ENCODE measurements at places on chromosomes 6 and 20.
A peak's percentile ranks its signal among the peaks of the same experiment; 100 is the strongest.

- no peak for DNase-seq
Measured at GRCh38 chr20:1255675-1256074, 10.4 kb upstream of the SNPH start.

GRCh38 chr6:119333707-119334295 lies 15.8 kb downstream of the MAN1A1 start:
- peak; percentile 50 for DNase-seq

DNA sequence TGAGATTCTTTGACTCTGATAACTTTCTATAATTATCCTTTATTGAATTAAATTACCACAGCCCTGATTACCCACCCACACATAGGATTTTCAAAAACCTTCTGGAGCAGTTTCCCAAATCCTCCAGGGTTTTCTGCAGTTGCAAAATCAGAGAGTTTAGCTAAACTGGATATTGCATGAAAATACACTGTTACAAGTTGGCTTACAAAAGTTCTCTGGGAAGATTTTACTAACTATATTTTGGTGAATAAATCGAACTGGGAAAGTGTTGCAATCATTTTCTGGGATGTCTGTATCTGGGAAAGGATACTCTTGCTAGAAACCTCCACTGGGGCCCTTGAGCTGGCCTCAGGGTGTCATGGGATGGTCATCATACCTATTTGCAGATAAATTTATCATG lies 97.6 kb upstream of the STMND1 start:
- no peak for DNase-seq

- peak; percentile 77 for DNase-seq
Measured at GRCh38 chr20:31712112-31712553, 10.5 kb downstream of the BCL2L1 start.

DNA sequence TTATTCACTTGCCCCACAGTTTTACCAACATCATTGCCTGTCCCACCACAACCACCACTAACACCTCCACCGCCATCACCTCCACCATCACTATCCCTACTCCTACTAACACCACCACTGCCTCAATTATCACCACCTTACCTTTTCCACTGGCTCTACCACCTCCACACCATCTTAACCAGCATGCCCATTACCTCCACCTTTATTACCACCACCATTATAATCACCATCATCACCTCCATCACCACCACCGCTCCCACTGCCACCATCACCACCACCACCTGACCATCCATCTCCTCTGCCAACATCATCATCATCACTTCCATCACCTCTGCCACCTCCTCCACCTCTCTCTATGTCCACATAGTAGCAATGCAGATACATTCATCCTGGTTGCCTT lies 90.0 kb downstream of the SNAP25 start:
- no peak for DNase-seq

DNA sequence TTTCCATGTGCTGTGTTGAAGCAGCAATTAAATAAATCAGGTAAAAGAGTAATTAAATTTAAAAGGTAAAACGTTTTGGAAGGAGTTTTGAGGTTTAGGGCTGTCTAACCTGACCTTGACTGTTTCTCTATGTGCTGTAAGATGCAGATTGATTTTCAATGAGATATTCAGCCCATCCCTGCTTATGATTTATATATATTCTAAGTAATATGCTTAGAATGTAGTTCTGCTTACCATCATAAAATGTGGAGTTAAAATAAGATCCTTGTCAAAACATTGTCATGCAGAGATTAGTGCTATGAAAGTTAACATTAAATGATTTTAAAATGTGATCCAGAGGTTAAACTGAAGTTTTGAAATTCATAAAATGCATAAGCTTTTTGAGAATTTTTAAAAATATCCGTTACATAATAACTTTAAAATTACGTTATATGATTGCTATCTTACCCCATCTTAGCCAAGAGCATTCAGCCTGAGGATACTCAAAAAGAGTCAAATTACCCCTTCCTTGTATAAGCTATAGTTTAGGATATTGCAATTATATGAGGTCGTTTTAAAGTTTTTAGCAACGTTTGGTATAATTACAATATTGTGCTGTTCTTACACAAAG lies 122.5 kb downstream of the MTHFD1L start:
- DNase-seq = no peak

DNA sequence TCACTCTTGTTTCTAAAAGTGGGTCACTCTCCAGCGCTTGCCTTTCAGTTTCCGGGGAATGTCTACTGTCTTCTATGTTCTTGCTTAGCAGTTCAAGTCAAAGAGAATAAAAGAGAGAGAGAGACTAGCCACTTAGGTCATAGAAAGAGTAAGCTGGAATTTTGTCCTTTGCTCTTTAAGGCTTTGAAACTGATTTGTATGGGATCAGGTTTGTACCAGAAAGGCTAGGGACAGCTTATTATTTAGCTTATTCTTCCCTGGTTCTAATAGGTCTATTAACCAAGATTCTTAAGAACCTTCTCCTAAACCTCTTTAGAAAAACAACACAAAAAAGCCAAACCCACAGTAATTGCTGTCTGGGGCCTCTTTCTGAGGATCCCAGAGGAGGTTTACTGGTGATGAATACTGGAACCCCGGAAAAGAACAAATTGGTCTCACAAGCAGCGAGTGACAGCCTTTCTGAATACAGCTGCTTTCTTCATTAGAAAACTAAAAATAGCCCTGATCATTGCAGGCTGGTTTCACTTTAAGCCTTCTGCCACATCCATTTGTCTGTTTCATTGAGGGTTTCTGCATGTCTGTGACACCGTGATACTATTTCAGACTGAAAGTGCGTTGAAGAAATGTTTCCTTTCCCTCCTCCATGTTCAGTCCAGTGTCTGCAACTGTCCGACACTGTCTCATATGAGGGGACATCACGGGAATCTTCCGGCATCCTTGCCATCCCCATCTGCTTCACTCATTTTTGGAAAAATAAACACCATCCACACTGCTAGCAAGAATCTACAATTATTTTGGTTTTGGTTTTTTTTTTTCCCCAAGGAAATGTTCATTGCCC lies 75.1 kb upstream of the ATXN1 start:
- no peak for DNase-seq

- no peak for DNase-seq
Measured at GRCh38 chr6:129605095-129605494, 104.9 kb downstream of the ARHGAP18 start.

DNA sequence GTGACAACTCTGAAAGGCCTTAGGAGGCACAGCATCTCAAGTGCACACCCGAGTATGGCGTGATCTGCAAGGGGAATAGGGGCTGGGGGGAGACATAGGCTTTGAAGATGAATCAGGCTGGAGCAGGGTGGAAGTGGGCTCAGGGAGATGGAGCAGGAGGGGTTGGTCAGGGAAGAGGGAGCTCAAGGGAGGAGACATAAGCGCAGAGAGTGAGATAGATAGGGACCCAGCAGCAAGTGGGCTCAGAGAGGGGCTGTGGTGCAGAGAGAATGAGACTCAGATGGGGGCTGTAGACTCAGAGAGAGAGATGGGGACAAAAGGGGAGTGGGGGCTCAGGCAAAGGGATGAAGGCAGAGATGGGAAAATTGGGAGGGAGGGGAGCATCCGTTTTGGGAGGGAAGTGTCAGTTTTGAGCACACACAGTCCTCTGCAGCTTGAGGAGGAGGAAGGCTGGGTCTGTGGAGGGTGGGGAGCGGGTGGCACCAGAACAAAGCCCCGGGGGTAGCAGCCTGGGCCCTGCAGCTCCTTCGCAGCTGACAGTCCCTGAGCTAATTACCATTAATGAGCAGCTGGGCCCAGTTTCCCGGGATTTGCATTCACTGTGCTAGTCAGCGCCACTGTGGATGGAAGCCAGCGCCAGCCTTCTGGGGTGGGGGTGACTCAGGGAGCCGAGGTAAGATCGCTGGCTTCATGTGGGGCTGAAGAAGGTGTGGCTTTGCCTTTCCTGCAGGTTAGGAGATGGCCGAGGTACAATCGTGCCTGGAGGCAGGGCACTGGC lies 18.7 kb downstream of the SRXN1 start:
- DNase-seq = no peak

- DNase-seq = no peak
Measured at GRCh38 chr6:20839630-20840029, 305.4 kb downstream of the CDKAL1 start.

DNA sequence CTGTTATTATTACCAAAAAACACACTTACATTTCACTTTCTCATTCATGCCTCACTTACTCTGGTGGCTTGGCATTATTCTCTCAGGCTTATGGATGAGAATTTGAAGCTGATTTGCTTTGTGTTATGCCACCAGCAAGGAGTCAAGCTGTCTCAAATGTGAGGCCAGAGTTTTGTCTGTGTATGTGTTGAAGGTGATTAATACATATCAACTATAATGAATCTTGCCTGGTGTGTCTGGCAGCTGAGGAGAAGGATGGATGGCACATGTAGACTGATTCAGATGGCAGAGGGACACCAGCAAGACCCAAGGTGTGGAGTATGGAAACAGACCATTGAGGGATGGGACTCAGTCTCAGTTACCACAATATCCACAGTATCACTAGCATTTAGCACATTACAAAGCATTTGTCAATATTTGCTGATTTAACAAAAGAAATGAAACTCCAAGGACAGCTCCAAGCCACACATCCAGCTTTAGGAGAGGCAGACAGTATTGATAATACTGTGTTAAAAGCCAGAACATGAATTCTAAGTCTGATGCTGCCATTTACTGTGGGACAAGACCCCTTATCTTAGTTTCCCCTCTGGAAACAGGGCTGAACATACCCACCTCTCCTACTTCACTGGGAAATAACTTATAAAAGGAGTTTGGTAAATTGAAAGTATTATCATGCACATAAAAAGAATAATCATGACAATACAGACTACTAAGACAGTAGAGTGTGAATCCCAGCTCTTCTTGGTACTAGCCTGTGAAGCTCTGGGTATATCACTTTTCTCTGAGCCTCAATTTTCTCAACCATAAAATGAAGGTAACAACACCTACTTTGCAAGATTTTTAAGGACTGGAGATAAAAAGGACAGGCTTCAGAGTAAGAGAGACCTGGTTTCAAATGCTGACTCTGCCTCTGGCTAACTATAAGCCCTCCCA lies 11.2 kb downstream of the BCL2L1 start:
- DNase-seq = peak; percentile 66

GRCh38 chr6:54958446-54958845 lies 111.9 kb downstream of the FAM83B start:
- DNase-seq = no peak

DNA sequence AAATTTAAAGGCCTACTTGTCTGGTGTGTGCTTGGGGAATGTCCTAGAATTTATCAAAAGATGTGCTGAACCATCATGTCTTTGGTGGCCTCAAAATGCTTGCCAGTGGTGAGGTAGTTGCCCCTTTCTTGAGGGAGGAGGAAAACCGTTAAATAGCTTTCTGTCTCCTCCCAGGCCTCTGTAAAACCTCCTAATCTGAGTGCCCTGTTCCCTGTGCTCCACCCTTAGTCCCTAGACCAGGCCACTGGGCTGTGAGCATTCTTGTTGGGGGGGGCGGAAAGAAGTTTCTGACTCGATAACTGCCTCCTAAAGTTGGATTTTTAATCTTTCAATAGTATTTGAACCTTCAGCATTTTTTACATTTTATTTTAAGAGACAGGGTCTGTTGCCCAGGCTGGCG lies 23.1 kb downstream of the JARID2 start:
- no peak for DNase-seq

GRCh38 chr6:39266375-39266774 lies 37.1 kb upstream of the KCNK5 start:
- DNase-seq = peak; percentile 53

GRCh38 chr6:123965894-123966293 lies 162.2 kb downstream of the NKAIN2 start:
- peak; percentile 24 for DNase-seq

DNA sequence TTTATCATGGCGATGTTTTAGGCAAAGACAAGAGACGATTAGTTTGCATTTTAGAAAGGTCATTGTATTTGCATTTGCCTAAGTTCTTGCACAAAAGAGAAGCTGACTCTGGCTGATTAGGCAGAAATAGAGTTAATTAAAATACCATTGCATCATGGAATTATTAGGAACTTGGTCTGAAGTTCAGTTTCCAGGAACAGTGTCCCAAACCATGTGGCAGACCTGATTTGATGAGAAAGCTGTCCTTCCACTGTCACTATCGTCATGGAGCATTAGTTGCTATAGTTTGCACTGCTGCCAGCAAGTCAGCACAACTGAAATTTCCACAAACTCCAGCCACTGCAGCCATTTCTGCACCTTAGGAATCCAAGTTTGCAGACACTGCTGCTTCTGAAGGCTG lies 24.3 kb upstream of the MCUR1 start:
- DNase-seq = no peak

DNA sequence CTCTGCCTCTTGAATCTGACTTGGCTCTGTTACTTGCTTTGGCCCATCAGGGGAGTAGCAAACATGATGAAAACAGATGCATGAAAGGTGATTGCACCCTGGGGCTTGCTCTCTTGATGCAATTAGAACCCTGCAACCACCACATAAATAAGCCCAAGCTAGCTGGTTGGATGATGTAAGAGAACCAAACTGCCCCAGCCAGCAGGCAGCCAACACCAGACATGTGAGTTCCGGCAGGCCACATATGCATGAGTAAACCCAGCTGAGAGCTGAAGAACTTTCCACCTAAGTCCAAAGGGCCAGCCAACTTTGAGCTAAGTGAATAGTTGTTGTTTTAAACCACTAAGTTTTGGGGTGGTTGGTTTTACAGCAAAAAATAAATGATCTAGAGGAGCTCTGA lies 268.4 kb downstream of the FARS2 start:
- no peak for DNase-seq

- DNase-seq = peak; percentile 82
Measured at GRCh38 chr20:17556837-17557674, 12.8 kb upstream of the DSTN start.

DNA sequence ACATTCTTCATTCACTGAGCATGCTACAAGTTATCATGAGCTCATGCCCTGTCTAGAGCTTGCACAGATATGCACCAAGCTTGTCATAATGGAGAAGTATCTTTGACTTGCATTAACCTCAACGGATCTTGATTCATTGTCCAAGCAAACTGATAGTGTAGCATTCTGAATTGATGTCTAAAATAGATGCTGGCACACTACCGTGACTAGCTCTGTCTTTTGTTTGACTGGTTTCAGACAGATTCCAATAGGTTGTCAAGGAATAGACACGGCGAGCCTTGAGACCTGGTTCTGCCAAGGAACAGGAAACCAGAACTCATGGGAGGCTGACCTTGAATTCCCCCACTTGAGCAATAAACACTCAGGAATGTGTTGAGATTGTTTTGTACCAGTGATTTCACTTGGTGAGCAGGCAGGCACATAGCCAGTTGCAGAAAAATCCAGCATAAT lies 1153.1 kb upstream of the GJE1 start:
- no peak for DNase-seq

- no peak for DNase-seq
Measured at GRCh38 chr6:161481786-161482516, 208.1 kb upstream of the AGPAT4 start.

DNA sequence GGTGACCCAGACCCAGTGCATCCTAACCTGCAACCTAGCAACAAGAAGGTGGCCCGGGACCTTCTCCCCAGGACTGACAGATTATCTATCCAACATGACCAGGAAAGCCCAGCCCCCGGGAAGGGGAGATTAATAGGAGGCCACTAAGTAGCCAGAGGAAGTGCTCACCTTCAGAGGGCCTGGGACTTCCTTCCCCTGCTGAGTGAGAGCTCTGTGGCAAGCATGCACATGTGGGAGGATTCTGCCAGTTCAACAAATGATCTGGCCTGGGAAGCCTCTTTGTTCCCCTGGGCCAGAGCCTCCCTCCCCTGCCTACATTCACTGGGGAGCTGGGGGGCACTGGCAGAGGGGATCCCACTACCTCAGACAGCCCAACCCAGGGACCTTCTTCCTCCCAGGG lies 39.6 kb downstream of the SHLD1 start:
- DNase-seq = no peak

- DNase-seq = no peak
Measured at GRCh38 chr20:17878912-17879602, 89.5 kb downstream of the SNX5 start.

Data from NCI-H2029 treated with DMSO at 0.1 percent for 48 hours (cell line).